ENCODE measurements at places on chromosomes 11 and 22. TPM values are rescaled to one million over a fixed set of nuclear protein-coding genes. Genes with fewer than 3 reads are reported as not detected.

The OR6A2 gene
- 2.3 TPM for total RNA-seq

- no peak for DNase-seq
These were observed 45.9 kb upstream of the RTL6 start for GRCh38 chr22:44543781-44544477.

DNA sequence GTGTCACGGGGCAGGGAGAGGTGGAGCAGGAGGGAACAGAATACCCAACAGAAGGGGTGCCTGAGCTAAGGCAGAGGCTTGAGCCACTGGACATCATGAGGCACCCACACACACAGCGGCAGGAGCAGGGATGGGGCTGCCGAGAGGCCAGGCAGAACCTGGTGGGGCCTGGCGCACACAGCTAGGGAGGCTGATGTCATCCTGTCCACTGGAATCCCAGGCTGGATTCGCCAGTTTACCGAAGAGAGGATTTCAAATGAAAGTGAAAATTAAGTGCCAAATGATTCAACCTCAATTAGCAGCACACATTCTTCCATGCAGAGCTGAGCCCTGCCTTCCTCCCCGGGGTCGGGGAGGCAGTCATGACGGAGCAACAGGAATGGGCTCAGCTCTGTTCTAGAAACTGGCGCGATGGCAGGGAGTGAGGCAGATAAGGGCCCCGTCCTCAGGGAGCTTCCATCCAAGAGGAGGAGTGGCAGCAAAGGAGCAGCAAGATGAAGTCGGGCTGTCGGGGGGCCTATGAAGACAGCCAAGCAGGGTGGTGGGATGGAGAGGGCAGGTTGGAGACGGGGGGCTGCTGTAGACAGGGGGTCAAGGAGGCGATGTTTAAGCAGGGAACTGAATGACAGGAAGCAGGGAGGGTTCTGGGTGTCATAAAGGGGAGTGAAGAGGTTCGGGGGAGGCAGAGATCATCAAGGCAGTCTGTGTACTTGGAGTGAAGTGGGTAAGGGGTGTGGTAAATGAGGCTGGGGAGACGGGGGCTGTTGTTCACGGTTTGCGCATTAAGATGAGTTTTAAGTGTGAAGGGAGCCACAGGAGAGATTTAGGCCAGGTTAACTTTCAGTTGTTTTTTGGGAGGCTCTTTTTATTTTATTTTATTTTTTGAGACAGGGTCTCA is 6.4 kb downstream of the RAC2 start:
- no peak for DNase-seq

The RIN1 gene
- 0.99 TPM for total RNA-seq

GRCh38 chr11:131192628-131193027 is 177.8 kb upstream of the NTM start:
- DNase-seq: no peak

- DNase-seq: peak; percentile 19
These were observed 35.5 kb upstream of the VWA5A start for GRCh38 chr11:124079631-124080326.

DNA sequence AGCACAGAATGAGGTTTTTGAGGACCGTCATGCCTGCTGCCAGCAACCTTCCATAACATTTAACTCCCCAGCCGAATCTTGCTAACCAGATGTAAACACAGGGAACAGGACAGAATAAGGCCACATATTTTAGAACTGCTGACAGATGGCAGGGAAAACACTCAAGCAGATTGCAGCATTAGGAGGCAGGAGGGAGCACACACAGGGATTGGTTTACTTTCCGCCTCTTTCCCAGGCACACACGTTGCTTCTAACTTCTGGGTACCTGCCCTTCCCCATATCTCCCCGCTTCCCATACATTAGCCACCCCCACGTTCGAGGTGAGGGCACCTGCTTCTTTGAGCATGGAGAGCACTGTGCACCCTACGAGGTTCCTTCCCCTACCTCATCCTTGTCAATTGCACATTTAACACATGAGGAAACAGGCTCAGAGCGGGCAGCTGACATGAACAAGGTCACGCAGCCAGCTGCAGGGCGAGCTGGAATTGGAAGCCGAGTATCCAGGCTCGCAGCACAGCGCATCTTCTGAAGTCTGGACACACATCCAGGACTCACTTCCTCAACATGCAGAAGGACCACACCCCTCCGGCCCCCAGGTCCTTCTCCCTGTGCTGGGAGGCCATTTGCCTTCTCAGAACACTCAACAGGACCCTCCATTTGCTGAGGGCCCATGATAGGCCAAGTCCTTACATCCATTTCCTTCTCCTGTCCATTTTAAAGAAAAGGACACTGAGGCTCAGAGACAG is 18.7 kb downstream of the ASPHD2 start:
- DNase-seq: no peak

The PDGFB gene
- total RNA-seq: 15.8 TPM

The KCNQ1 gene
- total RNA-seq: 46.1 TPM

- no peak for DNase-seq
These were observed 162.7 kb upstream of the SORL1-AS1 start for GRCh38 chr11:121615501-121615900.

- DNase-seq: no peak
These were observed 20.2 kb downstream of the BPIFC start for GRCh38 chr22:32444068-32444467.

GRCh38 chr11:2512431-2513407 is 67.9 kb downstream of the KCNQ1 start:
- peak; percentile 11 for DNase-seq

- DNase-seq: no peak
These were observed 47.7 kb upstream of the SYT7 start for GRCh38 chr11:61628662-61628970.

The CLTCL1 gene
- total RNA-seq: 0.66 TPM

DNA sequence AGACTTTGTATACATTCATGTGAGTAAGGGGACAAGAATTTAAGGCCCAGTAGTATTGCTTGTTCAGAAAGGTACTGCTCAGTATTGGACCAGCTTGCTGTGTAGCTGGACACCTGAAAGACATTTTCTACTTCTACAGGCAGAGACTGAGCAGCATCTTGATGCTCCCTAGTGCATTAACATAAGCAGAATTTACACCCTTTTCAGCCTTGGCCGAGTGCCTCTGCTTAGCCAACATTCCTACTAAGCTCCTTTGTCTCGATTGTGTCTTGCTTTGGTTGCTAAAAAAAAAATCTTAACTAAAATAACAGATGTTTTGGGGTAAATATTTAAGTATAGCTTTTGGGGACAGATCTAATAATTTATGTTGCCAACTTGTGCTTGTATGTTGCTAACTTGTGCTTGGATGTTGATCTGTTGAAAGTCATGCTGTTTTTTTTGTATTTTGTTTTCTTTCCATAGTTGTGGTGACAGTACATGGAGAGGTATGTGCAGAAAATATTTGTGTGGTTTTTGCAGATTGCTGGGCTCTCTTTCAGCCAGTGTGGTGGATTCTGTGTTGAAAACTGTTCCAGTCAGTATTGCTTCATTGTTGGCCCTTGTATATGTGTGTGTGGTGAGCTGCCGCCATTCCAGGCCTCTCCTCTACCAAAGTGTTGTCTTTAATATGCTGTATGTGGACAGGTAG is 3.7 kb downstream of the PTS start:
- no peak for DNase-seq

- no peak for DNase-seq
These were observed 82.1 kb downstream of the OTOG start for GRCh38 chr11:17629113-17629512.

The PIWIL4 gene
- 6.5 TPM for total RNA-seq

DNA sequence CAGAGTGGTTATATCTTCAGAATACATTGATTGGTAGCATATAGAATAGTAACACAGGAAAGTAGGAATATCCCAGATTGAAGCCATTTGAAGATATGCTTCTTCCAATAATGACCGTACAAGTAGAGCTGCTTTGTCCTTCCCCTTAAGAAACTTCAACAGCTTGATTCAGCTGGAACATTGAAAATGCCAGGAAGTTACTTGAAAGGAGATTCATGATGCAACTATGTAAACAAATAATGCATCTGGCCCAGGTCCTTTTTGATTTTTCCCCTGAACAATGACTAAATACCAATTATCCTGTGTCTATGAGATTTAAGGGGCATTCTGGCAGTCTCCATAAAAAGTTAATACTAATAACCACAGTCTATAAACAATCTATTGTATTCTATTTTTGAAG is 3.0 kb downstream of the DKK3 start:
- no peak for DNase-seq

DNA sequence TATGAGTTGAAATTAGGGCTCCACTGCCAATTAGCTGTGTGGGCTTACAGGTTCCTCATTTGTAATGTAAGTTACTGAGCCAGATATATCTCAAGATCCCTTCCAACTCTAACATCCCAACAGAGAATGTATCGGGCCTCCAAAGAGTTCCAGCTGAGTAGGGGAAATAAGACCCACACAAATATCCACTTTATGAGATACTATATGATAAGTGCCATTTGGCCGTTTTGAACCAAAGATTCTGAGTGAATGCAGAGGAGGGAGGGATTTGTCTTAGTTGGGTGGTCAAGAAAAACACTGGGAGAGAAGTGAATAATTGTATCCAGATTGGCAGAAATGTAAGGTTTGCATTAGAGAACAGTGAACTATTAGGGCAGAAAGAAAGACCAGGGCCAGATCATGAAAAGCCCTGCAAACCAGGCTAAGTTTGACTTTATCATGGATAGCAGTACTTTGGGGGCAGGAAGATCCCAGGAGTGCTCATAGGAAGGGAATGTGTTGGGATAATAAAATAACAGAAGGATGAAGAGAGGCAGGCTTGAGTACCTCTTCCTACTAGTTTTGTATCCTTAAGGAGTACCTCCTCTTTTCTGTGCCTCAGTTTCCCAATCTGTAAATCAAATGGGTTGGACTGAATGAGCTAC is 63.9 kb downstream of the RPL27A start:
- DNase-seq: no peak

The SNX32 gene
- not detected for total RNA-seq

The MS4A6A gene
- total RNA-seq: 24.9 TPM

All from body of pancreas (tissue), 4 donors.